CD4-positive, CD25-positive, alpha-beta regulatory T cell (primary cell): ENCODE measurements at places on chromosomes 7 and 10.

GRCh38 chr10:132918617-132919373 is 23.6 kb downstream of the CFAP46 start:
- H3K4me3 ChIP-seq, result no peak overlapping the region
- no peaks in the 10 kb centered on the region for H3K27me3 ChIP-seq
- DNase-seq, result no peak
- no peaks in the 10 kb centered on the region for H3K36me3 ChIP-seq
- H3K4me1 ChIP-seq, result no peaks in the 10 kb centered on the region
- no peak overlapping the region for H3K27ac ChIP-seq

DNA sequence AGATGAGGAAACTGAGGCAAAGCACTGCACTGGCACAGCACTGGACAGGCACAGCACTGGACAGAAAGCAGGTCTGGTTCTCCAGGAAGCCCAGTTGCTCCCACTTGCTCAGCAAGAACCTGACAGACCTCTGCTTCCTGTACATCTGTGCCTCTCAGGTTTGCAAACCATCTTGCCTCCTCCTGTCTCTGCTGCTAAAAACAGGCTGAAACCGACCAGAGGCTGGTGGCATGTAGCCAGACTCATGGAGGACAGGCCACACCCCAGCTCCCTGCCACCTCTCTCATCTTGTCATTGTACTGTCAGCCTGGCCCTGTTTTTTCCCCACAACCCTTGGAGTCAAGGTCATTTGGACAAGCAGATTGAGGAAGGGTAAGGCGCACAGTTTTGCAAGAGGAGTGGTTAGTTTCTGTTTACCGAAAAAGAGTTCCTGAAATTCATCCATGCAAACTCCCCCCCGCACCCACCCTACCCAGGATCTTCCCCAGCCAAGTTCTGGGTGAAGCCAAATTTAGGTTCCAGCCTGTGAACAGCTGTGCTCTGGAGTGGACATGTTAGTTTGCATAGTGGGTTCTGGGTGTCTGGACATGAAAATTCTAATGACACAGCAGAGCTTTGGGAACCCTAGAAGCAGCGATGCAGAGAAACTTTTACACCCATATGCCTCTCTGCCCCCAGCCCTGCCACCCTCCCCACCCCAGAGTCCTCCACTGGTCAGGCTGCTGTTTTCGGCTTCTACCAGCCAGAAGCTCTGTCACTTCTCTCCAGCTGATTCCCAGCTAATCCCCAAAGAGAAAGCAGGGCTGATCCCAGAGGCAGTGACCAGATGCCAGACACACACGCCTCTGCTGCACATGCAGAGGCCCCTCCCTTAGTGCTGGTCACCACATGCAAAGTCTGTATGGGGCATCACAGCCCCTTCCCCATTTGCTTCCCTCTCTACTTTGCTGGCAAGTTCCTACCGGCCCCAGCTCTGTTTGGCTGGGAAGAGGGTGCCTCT is 8.5 kb upstream of the C10orf105 start:
- no peaks in the 10 kb centered on the region for H3K36me3 ChIP-seq
- H3K4me3 ChIP-seq, result peak overlapping the region; percentile 61
- H3K4me1 ChIP-seq, result peaks cover 82% of the 10 kb centered on the region
- H3K27ac ChIP-seq, result peak overlapping the region; percentile 85
- DNase-seq, result peak; percentile 47

- H3K36me3 ChIP-seq, result peaks cover 31% of the 10 kb centered on the region
- no peaks in the 10 kb centered on the region for H3K27me3 ChIP-seq
- no peak overlapping the region for H3K4me3 ChIP-seq
- no peak overlapping the region for H3K27ac ChIP-seq
- DNase-seq, result no peak
Observed at GRCh38 chr10:79308969-79309665, 38.2 kb upstream of the PPIF start.

DNA sequence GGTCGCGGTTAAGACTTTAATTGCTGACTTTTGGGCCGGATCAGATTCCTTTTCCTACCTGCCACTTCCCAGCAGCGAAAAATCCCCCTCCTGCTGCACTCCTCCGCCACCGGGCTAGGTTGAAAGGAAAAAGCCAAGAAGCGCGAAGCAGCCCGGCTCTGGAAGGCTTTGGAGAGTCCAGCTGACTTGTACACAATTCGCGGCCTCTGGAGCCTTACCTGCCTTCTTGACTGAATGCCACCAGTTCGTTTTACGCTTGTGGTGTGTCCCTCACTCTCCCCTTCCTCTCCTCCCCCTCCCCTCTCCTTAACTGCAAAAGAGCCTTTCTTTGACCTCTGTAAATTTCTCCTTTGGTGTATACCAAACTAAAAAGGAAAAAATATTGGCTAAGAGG is 2.7 kb upstream of the FEZF1 start:
- H3K27me3 ChIP-seq, result peaks cover 24% of the 10 kb centered on the region
- no peak overlapping the region for H3K4me3 ChIP-seq
- no peaks in the 10 kb centered on the region for H3K36me3 ChIP-seq
- H3K27ac ChIP-seq, result no peak overlapping the region

- no peak overlapping the region for H3K27ac ChIP-seq
- H3K27me3 ChIP-seq, result no peaks in the 10 kb centered on the region
- no peaks in the 10 kb centered on the region for H3K36me3 ChIP-seq
- no peak for DNase-seq
- H3K4me1 ChIP-seq, result no peaks in the 10 kb centered on the region
Observed at GRCh38 chr10:79944428-79945395, 4.2 kb downstream of the SFTPD start.

DNA sequence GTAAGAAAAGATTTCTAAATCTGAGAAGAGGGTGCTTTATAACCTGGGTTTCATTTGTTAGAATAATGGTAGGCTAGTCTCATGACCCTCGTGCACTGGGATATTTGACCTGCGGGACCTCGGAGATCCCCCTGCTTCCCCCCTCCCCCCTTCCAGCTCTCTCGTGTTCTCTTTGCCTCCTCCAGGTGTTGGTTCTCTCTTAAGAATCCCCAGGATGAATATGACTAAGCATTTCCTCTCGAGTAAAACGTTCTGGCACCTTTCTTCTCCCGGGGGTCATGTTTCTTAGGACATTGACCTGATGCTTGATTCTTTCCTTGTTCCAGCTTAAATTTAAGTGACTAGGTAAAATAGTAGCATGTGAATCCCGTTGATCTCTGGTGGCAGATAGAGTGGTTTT is 71.2 kb downstream of the SHH start:
- no peak overlapping the region for H3K27ac ChIP-seq
- no peak overlapping the region for H3K4me3 ChIP-seq
- H3K36me3 ChIP-seq, result peaks cover 94% of the 10 kb centered on the region
- no peaks in the 10 kb centered on the region for H3K4me1 ChIP-seq
- DNase-seq, result no peak

GRCh38 chr10:3408603-3409365 is 236.2 kb upstream of the PITRM1 start:
- H3K4me3 ChIP-seq, result no peak overlapping the region
- no peak for DNase-seq
- no peaks in the 10 kb centered on the region for H3K4me1 ChIP-seq
- H3K36me3 ChIP-seq, result no peaks in the 10 kb centered on the region
- H3K27ac ChIP-seq, result no peak overlapping the region

GRCh38 chr10:43361547-43362190 is 9.8 kb upstream of the FXYD4 start:
- no peak for DNase-seq
- no peaks in the 10 kb centered on the region for H3K27me3 ChIP-seq
- H3K4me1 ChIP-seq, result peaks cover 18% of the 10 kb centered on the region
- no peaks in the 10 kb centered on the region for H3K36me3 ChIP-seq
